Fibroblast of skin of right quadriceps (primary cell): ENCODE measurements at places on chromosomes 4 and X.

GRCh38 chrX:154381271-154381670 lies 2.2 kb downstream of the EMD start:
- no peak for DNase-seq

GRCh38 chr4:75555294-75556164 lies at the start of gene ODAPH:
TSS of gene ODAPH (plus strand) at chr4:75556066. CDS start at chr4:75556083, 17 bp downstream.
- peak; percentile 43 for DNase-seq

DNA sequence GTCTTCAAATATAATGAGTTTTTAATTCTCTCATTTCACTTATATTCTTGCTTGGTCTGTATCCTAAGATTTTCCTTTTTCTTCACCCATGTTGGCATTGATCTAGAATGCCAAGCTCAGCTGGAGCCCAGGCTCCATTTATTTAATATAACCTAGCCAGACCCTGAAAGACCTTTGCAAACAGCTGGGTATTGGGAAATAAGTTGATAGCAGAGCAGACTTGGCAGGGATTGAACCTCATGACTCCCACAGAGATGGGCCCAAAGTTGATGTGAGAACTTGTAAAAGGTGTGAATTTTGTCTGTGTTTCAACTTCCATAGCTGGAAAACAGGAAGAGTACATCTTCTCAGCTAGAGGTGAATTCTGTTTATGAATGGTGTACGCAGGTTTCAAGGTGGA lies 59.5 kb downstream of the SH2D1A start:
- DNase-seq = no peak

GRCh38 chrX:2715066-2715600 lies 24.0 kb downstream of the CD99 start:
- no peak for DNase-seq

- no peak for DNase-seq
These were observed at the start of gene FAAH2 for GRCh38 chrX:57286507-57287251. TSS of gene FAAH2 (plus strand) at chrX:57286706. CDS start at chrX:57286826, 120 bp downstream.

DNA sequence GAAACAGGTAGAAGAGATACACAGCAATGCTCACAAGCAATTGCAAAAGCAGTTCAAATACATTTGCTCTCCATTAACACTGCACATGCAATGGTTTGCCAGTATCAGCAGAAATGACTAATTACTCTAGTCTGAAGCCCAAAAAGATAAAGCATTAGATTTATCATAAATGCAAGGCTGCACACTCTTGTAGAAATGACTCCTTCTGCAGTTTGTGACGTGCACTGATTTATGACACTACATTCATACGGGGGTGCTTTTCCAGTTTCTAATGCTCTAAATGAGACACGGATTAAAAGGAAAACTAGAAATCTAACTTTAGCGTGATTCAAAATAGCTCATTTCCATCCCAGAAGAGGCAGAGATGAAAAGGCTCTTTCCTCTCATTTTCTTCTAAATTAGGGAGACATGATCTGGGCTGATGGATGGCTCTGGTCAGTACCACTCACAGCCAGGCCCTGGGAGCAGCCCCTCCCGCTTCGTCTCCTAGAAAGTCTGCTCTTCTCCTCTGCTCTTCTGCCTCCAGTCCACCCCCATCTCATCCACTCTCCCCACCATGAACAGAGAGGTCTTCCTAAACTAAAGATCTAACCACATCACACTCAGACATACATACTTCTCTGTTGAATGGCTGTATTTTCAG lies 33.2 kb downstream of the PPP2R2C start:
- DNase-seq = no peak

DNA sequence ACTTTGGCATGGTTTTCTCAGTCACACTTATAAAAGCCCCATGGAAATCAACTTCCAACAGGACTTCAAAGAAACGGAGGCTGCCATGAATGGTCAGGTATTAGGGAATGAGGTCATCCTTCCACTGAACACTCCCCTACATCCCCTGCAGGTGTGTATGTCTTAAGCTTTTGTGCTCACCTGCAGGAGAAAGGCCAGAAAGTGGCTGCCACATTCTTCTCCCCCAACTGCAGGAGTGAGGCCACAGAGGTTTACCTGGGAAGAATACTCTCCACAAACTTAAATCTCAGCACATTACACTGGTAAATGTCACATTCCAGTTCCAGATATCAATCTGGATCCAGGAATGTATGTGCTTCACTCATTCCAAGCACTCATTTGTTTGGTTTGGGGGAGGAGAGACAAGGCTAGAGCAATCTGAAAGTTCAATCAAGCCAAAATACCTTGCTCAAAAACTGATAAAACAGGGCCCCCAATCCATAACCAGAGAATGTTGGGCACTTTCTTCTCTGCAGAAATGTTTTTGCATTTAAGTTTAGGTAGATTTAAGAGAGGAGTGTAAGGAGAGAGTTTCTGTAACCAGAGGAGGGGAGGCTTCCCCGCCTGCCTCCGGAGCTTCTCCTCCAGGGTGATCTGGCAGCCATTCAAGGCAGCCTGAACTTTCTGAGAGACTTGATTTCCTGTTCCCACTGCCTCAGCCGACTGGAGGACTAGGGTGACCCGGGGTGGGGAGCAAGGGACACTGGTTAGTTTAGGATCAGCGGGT lies 15.4 kb downstream of the FAM9C start:
- DNase-seq = peak; percentile 71

DNA sequence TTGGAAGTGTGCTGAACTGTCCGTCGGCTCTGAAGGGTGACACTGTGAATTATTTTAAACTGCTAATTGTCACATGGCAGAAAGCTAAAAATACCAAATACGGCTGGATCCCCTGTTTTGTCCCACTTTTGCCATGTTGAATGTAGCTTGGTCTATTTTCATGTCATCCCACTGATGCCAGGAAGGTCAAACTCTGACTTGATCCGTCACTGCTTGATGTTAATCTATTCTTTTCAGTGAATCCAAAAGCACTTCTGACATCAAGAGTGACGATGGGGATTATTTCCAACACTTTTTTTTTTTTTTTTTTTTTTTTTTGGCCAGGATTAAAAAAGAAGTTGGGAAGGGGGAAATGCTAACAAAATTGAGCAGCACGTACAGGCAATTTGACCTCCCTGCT lies 734.6 kb upstream of the TENM3 start:
- DNase-seq = no peak

- no peak for DNase-seq
These were observed 336.4 kb downstream of the ARHGAP10 start for GRCh38 chr4:148068065-148068911.

DNA sequence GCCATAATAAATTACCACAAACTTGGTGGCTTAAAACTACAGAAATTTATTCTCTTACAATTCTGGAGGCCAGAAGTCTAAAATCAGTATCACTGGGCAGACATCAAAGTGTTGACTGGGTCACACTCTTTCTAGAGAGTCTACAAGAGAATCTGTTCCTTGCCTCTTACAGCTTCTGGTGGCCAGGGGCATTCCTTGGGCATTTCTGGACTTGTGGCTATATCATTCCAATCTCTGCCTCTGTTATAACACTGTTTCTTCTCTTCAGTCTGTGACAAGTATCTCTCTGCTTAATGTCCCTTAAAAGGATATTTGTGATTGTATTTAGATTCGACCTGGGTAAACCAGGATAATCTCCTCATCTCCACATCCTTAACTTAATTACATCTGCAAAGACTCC lies 207.3 kb upstream of the DCAF8L1 start:
- DNase-seq = no peak

GRCh38 chrX:123190096-123190495 lies 6.0 kb downstream of the GRIA3 start:
- DNase-seq = no peak

GRCh38 chrX:1105671-1106419 lies 106.6 kb downstream of the CRLF2 start:
- DNase-seq = no peak

- DNase-seq = no peak
These were observed 993.2 kb upstream of the PCDH7 start for GRCh38 chr4:29726938-29727337.

DNA sequence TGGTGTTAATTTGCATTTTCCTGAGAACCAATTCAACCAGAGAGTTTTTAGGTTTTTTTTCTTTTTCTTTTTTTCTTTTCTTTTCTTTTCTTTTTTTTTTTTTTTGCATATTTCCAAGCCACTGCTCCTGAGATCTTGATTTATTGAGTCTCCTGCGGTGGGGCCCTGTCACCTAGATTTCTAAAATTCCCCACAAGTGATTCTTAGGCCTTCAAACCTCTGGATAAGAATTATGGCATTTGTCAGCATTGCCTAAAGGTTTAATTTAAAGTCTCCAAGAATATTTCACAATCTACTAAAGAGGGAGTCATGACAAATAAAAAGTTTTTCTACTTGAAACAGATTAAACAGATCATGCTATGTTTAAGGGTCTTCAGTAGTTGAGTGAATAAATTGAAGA lies 84.9 kb downstream of the GAB1 start:
- peak; percentile 67 for DNase-seq

GRCh38 chrX:19121466-19121865 lies 802 bp downstream of the ADGRG2 start:
- no peak for DNase-seq

GRCh38 chr4:79177388-79177787 lies 148.5 kb downstream of the NAA11 start:
- no peak for DNase-seq

DNA sequence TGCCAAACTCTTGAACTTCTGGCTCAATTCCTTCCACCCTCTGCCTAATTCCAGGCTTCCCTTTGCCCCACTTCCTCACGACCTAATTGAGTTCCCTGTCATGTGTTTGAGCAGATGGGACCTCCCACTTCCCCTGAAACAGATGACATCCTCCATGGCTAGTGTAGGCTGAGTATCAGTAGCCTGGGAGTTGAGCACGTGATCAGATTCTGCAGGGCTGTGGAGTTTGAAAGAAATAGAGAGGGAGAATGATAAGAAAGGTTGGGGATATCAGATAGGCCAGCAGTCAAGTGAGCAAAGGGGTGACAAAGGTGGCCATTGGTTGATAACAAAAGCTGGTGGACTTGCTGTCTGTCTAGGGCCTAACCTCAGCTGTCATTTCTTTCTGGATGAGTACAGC lies 18.8 kb upstream of the NWD2 start:
- DNase-seq = no peak

DNA sequence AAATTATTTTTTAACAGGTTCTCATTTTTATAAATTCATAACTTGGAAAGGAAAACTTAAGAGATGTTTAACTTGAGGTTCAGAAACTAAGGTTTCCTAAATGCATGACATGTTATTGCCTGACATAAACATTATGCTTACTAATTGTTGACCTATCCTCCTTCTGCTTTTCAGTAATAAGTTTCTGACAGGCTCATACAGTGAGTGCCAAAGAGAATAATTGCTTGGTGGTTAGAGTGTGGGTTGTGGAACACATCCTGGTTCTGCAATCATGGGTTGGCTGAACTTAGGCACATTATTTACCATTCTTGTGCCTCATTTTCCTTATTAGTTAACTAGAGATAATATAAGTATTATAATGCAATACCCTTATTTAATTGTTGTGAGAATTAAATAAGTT lies 56.5 kb downstream of the BMPR1B start:
- no peak for DNase-seq

- DNase-seq = no peak
These were observed 22.7 kb upstream of the PLCXD1 start for GRCh38 chrX:258291-259040.

- no peak for DNase-seq
These were observed 251.1 kb downstream of the DCLK2 start for GRCh38 chr4:150329373-150329772.

DNA sequence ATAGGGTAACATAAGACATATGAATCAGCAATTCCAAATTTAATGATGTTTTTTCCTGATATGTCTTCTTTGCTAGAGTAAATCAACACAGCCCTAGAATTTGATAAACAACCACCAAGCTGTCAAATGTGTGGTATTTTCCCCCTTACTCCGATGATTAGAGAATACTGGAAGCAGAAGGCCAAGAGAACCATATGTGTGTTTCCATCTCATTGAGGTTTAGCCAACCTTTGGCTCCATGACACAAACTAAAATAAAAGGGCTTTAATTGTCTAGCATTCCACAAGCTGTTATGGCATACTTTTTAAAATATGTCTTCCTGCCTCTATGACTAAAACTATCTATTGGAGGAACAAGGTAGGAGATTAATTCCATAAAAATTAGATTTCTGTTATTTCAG lies 1222.4 kb upstream of the AGA start:
- DNase-seq = no peak

DNA sequence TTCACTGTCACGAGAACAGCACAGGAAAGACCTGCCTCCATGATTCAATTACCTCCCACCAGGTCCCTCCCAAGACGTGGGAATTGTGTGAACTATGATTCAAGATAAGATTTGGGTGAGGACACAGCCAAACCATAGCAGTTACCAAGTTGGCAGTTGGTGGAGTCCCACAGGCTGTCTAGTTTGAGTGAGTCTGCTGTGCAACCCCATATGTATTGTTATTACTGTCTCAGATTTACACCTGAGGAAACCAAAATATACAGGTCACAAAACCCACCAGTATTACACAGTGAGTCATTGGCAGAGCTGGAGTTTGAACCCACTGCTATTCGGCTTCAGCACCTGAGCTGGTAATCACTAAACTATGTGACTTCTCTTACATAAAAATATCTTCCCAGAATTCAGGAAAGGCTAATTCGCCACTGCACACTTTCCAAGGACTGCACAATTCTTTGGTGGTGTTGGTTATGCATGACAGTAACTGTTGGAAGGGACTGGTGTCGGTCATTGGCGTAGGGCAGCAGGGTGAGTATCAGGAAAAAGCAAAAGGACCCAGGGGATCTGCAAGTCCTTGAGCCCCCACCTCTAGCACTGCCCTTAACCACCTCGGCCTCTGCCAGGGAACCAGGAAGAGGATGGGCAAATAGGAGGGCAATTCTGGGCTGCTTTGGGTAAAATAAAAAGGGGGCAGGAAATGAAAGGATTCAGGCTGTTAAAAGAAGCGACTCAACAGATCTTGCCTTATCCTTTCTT lies 110.1 kb downstream of the USP46 start:
- no peak for DNase-seq

DNA sequence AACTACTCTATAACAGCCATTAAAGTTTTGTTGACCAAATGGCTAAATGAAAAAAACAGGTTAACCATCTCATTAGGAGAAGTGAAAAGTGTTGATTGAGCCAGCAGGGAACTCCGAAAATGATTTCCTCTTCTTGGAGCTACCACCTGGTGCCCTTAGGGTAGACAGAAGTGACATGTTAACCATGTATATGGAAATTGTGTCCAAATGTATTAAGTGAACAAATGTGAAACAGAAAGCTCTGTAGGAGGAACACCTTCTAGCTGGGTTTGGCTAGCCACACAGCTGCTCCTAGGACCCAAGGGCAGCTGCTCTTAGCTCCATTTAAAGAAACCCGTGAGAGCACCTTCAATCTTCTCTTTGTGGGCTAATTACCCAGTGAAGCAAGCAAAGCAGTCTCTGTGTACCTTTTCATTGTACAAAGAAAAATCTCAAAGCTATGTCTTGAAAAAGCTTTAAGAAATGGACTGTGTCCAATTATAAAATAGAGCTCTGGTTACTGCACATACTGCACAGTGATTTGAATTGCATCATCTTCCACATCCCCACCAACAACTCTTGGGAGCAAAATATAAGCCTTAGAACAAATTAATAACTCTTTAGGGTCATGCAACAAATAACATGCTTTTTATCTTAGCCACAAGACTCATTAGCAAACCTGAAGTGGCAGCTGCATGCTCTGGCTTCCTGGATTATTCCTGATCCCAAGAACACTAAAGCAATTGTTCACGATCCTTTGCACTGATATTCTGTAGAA lies 59.2 kb upstream of the PARM1 start:
- no peak for DNase-seq
